Activated CD8-positive, alpha-beta T cell treated with anti-CD3 and anti-CD28 coated beads, Interleukin-2, amount 10 ng/mL, durations not matched to agents 7 days and 5 days (primary cell): ENCODE measurements at places on chromosomes 11 and 22.

DNA sequence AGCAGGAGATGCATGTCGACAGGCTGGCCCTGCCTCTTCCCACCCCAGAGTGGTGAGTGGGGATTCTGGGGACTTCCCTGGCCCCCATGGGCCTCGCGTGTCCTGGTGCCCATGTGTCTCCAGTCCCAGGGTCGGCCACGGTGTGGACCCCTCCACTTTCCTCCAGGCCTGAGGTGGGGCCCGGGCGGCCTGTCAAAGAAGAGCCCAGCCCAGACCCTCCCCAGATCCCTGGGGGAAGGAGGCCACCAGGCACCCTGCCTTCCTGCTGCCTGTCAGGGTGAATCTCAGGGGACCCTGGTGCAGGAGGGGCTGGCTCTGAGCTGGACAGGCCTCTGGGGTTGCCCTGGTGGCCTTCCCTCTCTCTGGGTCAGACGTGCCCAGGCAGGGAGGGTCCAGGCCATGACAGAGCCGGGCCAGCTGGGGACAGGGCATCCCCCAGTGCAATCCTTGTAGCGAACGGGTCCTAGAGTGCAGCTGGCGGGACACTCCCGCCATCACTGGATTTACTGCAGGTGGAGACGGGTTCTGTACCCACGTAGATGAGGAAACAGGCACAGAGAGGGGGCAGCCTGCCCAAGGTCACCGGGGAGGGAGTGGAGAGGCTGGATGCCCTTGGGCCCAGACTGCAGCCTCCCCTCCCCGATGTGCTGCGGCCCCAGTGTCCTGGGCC, 13.5 kb upstream of the MUC6 start:
- DNase-seq, result no peak

GRCh38 chr11:92855607-92856405, 113.6 kb upstream of the MTNR1B start:
- DNase-seq, result no peak

- no peak for DNase-seq
Measured at GRCh38 chr22:39988386-39989114, 6.2 kb upstream of the FAM83F start.

DNA sequence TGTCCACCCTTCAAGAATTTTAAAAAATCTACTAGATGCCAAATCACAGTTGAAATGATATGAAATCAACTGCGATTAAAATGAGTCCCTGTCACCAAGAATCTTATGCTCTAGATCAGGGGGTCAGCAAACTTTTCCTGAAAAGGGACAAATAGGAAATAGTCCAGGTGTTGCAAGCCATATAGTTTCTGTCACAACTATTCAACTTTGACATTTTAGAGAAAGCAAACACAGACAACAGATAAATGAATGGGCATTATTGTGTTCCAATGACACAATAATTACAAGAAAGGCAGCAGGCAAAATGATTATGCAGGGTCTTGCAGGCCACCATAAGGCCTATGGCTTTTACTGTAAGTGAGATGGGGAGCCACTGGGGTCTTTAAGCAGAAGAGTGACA, 58.6 kb downstream of the IMMP1L start:
- no peak for DNase-seq

- DNase-seq, result no peak
Measured at GRCh38 chr11:4071914-4072313, 22.7 kb upstream of the RRM1 start.

DNA sequence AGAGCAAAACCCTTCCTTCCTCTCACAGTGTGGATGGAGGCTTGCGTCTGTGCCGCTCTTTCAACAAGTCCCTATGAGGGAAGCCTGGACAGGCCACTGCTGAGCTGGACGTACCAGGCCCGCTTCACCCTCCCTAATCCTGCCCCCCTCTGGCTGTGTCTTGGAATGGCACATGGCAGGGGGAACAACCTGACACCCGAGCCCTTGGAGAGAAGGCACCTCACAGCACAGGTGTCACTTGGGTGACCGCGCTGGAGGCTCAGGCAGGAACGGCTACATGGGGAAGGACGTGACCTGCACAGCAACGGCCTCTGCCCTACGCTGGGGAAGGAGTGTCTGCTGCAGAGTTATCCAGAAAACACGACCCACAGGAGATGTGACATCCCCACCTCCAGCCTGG, 11.0 kb downstream of the CARS1 start:
- no peak for DNase-seq

- no peak for DNase-seq
Measured at GRCh38 chr11:109135627-109136026, 286.4 kb upstream of the C11orf87 start.
